ENCODE measurements at places on chromosomes 2 and 18.

DNA sequence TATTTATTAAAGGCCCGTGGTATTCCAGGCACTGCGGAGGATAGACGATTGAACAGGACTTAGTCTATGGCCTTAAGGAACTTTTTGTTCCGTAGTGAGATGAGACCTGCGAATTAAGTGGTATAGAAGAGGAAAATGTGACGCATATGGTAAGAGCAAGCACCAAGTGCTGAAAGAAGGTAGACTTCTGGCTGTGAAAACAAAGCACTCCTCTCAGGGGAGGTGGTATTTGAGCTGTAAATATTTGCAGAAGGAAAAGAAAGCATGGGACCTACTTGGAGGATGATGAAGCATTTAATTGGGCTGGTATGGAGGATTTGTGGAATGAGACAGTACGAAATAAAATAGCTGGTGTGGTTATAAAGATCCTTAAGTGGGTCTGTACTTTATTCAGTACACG, 62.5 kb downstream of the GPR39 start:
- DNase-seq = no peak

GRCh38 chr2:202221873-202222272, 16.5 kb downstream of the SUMO1 start:
- DNase-seq = no peak

- peak; percentile 66 for DNase-seq
Observed at GRCh38 chr2:111705711-111706336, 178.2 kb downstream of the ANAPC1 start.

DNA sequence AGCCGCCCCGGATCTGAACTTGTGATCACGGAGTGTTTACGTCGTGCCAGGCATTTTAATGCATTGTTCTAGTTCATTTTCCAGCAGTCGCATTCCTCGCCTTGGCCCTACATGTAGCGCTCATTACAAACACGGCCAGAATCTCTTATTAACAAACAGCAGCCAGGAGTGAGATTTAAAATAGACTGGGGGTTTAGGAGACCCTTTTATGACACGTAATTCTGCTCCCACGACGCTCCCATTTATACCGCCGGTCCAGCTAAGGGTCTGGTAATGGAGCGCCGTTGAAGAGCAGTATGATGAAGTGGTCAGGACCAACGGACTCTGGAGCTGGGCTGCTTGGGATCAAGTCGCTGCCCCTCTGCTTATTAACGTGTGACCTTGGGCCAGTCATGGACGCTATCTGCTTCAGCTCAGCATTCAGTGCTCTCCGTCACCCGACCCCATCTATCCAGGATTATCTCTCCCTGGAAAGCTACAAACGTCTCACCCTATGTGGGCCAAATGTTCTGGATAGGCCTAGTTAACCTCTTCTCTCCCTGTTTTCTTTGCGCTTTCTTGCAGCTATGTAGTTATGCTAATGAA, 745 bp downstream of the MSH2 start:
- peak; percentile 32 for DNase-seq

DNA sequence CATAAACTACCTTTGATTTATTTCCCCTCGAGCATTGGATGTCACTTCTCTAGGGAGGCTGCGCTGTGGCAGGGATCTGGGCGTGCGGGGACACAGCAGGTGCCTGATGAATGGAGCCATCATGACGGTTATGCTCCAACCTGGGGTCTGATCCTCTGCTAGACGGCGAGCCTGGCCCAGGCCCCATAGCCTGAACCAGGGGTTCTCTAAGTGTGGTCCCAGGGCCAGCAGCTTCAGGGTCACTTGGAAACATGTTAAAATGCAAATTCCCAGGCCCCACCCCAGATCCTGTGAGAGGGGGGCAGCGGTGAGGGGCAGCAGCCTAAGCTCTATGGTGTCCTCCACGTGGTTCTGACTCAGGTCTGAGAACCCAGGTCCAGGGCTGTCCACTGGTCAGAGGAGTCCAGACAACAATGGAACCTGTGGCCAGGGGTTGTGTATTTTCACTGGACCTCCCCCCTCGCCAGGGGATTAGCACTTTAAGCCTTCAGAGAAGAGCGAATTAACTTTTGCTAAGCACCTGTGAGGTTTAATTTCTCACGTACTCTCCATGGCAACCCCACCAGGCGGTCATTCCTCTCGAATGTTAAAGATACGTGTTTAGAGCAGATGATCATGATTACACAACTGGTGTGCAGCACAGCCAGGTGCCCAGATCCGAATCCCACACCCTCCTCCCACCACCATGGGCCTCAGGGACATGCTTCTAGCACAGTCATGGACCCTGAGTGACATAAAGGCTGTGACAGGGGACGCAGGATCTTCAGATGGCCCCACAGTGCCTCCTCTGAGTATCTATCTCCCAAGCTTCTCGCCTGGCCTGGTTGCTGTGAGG, 1.6 kb upstream of the ARHGEF4 start:
- DNase-seq = peak; percentile 65

- DNase-seq = no peak
Observed at GRCh38 chr2:2842466-2842865, 511.4 kb upstream of the MYT1L start.

- DNase-seq = no peak
Observed at GRCh38 chr2:98300141-98300874, 45.9 kb upstream of the CNGA3 start.

DNA sequence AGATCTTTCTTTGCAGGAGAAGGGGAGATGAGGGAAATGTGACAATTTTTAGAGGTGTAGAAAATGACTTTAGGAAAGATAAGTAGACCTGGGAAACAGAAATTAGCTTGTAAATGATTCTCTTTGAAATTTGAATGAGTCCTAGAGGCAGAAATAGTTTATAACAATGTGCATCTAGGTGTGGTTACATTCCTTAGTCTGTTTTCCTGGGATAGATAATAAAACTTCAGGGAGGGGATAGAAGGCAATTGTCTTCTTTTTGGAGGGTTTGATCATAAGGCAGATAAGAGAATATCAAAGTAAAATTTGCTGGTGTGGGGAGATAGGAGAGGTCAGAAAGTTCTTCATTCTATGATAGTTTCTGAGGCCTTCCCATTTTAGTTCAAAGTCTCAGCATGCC, 1344.3 kb upstream of the LRRTM1 start:
- no peak for DNase-seq

GRCh38 chr2:174486563-174487107, at the start of gene GPR155:
Gene GPR155, minus strand, starts transcription at chr2:174487029. Its CDS starts 5,073 bp downstream, at chr2:174481956.
- peak; percentile 46 for DNase-seq

- DNase-seq = no peak
Observed at GRCh38 chr18:13261661-13262357, 43.2 kb downstream of the LDLRAD4 start.

- DNase-seq = no peak
Observed at GRCh38 chr2:175880-176820, 87.7 kb downstream of the SH3YL1 start.

GRCh38 chr2:10075571-10076209, 4.5 kb downstream of the CYS1 start:
- DNase-seq = no peak

DNA sequence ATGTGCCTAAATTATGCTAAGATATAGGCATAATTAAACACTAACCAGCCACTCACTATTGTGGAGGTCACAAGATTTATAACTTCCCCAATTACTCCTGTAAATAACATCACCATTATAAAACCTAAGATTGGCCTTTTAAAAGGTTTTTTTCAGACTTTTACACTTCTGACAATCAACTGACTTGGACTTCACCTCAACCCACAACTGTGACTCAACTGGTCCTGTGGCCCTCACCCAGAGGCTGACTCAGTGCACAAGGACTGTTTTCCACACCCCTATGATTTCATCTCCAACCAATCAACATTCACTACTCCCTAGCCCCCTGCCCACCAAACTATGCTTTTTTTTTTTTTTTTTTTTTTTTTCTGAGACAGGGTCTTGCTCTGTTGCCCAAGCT, 11.6 kb downstream of the TTR start:
- DNase-seq = no peak

DNA sequence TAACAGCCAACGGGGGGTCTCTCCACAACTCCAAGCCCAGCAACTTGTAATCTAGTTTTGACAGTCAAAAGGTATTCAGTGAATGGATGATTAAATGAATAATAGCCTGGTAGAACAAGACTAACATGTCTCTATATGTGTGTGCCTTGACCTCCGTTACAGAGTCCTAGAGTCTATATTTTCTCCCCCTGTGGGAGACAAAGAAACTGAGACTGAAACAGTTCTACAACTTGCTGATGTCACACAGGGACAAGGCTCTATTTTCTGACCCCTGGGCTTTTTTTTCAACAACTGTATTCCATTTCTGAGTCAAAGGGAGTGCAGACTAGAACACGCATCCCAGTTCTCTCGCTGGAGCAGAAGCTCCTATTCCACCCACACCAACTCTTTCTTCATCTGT, 223.6 kb upstream of the AGAP1 start:
- DNase-seq = no peak

GRCh38 chr2:46378616-46379015, 81.4 kb downstream of the EPAS1 start:
- DNase-seq = no peak

- DNase-seq = no peak
Observed at GRCh38 chr2:233482616-233483015, 84.0 kb downstream of the USP40 start.

- no peak for DNase-seq
Observed at GRCh38 chr2:226086190-226086589, 686.7 kb downstream of the NYAP2 start.

DNA sequence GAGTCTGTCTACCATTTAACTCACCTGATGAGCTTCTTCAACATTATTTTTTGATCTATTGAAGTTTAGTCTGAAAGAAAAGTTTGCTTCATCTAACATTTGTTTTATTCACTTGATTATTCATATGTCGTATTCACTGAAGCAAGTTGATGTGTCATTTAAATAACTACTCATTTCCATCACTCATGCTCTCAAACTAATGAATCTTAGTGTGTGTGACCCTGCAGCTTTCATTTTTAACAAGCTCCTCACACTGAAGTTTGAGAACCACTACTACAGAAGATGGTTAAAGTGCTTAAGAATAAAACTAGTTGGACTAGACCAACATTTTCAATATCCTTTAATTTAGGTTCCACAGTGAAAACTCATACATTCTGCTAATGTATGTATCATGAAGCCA, 1.8 kb upstream of the ABI2 start:
- DNase-seq = no peak

- peak; percentile 24 for DNase-seq
Observed at GRCh38 chr2:96763511-96764252, 3.0 kb downstream of the CNNM4 start.

GRCh38 chr2:27013738-27014137, 19.0 kb upstream of the TMEM214 start:
- no peak for DNase-seq

- DNase-seq = peak; percentile 49
Observed at GRCh38 chr2:163600801-163601200, 135.0 kb downstream of the FIGN start.

- DNase-seq = no peak
Observed at GRCh38 chr2:134089454-134089853, 164.4 kb upstream of the MGAT5 start.

DNA sequence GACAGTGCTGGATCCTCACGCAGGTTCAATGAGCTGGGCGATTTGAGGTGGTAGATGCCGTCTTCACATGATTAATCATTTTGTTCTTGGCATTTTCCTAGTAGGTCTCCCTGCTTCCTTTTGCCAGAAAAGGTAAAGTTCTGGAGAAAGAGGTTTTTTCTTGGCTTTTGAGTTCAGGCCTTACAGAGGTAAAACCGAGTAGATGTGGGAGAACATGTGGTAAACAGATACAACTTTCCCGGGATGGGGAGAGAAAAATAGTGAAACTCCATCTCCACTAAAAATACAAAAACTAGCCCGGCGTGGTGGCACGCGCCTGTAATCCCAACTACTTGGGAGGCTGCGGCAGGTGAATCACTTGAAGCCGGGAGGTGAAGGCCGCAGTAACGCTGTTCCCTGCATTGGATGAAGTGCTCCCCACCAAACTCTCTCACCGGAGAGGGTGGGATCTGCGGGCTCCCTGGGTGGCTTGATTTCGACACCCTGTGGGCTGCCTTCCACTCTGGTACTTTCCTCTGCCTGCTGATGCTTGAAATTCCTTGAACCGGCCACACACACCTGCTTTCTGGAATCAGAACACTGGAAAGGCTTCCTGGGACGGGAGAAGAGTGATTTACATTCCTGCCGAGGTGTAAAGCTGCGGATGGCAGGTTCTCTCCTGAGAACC, 88.8 kb downstream of the ACTR3 start:
- no peak for DNase-seq

Data from NCI-H69 (cell line).